Stimulated activated CD8-positive, alpha-beta memory T cell treated with anti-CD3 and anti-CD28 coated beads, Interleukin-7, amount 100 ng/mL, for 4 hours (primary cell): ENCODE measurements at places on chromosomes 16 and 17.

DNA sequence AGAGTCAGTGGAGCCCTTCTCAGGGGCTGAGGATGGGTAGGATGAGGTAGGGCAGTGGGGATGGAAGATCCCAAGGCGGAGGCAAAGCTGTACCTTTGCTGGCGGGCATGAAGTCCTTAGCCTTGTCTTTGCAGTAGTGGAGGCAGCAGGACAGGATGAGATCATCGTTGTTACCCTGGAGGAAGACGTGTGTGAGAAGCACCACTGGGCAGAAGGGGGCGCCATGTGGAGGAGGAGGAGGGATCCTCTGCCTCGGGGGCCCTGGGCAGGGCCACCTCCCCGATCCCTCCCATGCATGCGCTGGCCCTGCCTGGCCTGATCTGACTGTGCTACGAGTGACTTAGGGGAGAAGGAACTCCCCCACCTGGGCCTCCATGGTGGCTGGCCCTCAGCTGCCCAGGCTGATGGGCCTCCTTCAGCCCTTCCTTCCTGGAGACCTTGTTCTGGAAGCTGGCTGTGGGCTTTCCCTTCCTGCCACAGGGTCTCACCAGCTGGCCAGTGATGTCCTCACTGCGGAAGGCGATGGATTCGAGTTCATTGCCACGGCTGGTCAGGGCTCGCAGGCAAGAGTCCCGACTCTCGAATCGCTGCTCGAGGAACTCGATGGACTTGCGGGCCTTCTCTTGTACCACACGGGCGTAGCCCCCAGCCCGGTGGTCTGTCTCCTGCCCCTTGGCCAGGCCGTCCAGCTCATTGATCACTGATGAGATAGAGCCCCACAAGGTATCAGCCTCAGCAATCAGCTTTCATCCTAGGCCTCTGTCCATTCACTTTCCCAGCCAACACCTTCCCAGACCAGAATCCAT, 10.3 kb downstream of the HIC1 start:
- DNase-seq: no peak

DNA sequence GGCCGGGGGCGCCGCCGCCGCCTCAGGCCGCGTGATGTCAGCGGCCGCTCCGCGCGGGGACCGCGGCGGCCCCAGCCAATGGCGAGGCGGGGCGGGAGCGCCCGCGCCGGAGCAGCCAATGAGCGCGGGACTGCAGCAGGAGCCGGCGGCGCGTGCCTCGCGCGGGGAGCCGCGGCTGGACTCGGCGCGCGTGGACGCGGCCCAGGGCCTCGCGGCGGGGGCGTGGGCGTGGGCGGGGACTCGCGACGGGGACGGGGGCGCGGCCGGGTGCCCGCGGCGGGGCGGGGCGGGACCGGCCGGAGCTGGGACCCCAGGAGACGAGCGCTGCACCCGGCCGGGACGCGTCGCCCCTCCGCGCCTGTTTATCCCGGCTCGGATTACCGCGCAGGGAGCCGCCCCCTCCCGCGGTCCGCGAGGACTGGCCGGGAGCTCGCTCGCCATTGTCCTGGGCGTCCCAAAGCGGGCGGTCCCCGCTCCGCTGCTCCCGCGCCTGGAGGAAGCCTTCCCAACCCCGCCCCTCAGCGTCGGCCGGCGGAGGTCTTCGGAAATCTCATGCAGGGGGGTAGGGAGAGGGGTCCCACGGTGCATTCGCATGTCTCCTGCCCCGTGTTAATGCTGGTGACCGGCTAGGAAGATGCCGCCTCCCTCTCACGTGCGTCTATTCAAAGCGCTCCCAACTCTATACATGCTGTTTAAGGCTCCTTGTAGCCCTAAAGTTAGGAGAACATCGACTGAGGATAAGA, at the start of gene RNF157:
Gene RNF157 (minus strand): TSS at position 33 of the 743 bp plus-strand sequence. CDS start 253 bp downstream, outside the sequence.
- peak; percentile 65 for DNase-seq

- no peak for DNase-seq
These were observed 64.9 kb downstream of the TEX14 start for GRCh38 chr17:58626905-58627304.

DNA sequence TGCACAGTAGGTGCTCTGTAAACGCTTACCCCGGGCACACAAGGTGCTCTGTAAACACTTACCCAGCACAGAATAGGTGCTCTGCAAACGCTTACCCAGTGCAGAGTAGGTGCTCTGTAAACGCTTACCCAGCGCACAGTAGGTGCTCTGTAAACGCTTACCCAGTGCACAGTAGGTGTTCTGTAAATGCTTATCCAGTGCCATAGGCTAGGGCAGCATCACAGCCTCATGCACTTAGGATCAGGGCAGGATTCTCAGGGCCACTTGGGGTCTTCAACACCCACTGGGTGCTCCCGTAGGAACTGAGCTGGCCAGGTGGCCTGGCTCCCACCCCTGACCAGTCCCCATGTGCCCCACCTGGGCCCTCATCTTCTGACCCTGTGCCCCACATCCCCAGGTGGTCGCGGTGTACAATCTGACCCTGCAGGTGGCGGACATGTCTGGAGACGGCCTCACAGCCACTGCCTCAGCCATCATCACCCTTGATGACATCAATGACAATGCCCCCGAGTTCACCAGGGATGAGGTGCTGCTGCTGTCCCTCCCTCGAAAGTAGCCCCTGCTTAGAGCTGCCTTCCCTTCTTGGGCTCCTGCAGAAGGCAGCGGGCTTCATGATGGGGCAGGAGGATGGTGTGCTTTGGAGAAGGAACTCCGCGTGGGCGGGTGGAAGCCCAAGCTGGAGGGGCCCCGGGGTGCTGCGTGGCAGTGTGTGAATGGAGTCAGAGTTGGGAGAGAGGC, 13.1 kb downstream of the SLC22A31 start:
- no peak for DNase-seq

GRCh38 chr17:61351745-61352407, 47.8 kb upstream of the TBX2 start:
- no peak for DNase-seq

GRCh38 chr16:53664724-53665345, 38.8 kb downstream of the RPGRIP1L start:
- DNase-seq: no peak

GRCh38 chr16:70158261-70158939, 15.2 kb upstream of the CLEC18C start:
- DNase-seq: no peak

DNA sequence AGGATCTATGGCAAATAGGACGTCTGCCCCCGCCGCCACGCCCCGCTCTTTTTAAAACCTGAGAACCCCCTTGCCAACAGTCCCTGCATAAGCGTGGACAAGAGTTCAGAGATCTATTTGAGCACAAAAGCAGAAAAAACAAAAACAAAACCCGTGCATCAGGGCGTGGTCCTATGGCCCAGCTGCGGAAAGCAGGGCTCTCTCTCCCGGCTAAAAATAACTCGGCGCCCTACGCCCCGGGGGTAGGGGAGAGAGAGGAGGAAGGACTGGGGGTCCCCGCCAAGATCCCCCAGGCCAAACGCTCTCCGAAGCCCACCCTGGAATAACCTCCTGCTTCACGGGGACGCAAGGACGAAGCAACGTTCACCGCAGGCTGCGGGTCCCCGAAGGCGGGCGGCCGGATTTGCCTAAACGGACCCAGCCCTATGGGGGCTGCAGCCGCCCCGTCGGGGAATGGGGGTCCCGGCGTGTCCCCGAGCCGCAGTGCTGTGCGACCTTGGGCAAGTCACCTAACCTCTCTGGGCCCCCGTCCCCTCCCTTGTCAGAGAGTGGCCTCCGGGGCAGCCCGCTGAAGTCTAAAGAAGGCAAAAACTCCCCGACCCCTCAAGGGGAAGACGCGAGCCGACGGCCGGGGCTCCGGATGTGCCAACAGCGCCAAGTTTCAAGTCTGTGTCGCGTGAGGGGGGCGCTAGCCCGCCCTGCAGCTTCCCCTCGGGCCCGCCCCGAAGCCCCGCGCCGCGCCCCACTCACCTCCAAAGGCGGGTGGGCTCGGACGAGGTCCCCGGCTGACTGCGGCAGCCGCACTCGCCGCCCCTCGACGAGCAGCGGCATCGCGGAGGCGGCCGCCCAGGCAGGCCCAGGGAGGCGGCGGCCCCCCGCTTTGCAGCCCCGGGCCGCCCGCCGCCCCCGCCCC, 477 bp downstream of the NTAN1 start:
- peak; percentile 28 for DNase-seq

DNA sequence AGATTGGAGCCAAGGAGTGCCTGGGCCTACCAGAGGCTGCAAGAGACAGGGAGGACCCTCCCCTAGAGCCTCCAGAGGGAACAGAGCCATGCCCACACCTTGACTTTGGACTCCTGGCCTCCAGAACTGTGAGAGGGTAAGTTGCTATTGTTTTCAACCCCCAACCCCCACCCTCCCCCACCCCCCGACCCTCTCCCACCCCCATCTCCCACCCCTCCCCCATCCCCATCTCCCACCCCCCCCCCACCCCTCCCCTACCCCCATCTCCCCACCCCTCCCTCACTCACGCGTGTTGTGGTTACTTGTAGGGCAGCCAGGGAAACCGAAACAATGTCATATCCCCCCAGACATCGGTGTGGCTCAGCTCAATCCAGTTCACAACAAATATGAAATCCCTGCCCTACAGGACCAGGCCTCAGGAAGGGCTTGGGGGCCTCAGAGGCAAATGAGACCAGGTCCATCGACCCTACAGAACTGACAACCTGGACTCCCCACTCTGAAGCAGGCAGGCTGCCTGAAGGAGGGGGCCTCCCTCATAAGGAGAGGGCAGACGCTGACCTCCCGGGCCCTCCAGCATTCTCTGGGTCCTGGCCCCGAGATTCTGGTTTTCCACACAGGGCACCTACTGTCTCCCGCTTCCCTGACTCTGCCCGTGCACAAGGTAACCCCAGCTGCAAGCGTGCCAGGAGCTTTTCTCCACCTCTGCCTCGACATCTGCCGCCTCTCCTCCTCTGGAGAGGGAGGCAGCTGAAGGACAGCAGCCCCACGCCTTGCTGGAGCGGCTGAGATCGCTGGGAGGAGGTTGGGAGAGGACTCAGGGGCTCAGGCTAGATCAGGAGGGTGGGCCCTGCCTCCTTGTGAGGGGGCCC, 3.0 kb upstream of the ZCCHC14 start:
- DNase-seq: no peak

DNA sequence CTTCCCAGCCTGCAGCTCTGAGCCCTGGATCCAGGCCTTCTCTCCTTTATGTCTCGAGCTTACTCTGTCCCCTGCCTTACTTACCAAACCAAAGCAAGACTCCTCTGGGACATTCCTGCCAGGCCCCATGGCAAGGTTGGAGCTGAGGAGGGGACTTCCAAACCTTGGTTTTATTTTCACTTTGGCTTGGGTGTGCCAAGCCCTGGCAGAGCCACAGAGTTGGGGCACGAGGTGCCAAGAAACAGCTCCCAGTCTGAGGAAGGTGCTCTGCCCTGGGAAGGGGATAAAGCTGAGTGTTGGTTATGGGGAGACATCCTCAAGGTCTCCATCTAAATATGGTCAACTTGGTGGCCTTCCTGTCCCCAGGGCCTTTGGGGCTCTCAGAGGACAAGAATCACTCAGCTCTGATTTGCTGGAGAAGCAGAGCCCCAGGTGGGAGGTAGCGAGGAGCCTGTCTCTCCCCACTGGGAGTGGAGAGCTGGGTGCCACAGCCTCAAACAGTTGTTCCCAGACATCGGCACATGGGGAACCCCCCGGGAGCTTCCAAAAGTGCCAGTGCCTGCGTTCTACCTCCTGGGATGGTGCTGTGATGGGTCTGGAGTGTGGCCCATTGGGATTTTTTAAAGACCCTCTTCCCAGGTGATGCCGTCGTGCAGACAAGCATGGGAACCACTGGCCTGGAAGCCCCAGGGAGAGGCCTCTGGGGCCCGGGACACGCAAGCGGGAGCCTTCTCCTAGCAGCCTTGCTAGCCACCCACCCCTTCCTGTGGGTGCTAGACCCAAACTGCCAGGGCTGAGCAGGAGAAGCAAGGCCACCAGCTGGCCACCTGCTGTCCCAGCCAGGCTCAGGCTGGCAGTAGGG, 10.3 kb downstream of the NLRC5 start:
- no peak for DNase-seq

DNA sequence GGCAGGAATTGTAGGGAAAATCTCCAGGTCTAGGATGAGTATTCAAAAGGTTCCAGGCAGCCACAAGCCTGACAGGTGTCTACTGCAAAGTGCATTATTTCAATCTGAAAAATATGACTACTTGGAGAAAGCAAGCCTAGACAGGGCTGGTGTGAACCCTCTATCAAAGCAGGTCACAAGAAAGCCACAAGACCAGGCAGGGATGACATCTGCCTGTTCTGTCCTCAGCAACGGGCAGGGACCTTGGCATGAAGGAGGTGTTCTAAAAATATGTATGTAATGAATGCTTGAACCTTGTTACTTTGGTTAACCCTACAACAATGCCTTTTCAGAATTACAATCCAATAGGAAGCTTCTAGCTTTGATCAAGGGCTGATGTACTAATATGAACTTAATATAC, 1.2 kb upstream of the COX6A2 start:
- no peak for DNase-seq

- DNase-seq: no peak
These were observed 104.3 kb upstream of the SDK2 start for GRCh38 chr17:73748508-73748907.

GRCh38 chr17:41868568-41868967, 3.3 kb upstream of the KLHL11 start:
- DNase-seq: no peak

DNA sequence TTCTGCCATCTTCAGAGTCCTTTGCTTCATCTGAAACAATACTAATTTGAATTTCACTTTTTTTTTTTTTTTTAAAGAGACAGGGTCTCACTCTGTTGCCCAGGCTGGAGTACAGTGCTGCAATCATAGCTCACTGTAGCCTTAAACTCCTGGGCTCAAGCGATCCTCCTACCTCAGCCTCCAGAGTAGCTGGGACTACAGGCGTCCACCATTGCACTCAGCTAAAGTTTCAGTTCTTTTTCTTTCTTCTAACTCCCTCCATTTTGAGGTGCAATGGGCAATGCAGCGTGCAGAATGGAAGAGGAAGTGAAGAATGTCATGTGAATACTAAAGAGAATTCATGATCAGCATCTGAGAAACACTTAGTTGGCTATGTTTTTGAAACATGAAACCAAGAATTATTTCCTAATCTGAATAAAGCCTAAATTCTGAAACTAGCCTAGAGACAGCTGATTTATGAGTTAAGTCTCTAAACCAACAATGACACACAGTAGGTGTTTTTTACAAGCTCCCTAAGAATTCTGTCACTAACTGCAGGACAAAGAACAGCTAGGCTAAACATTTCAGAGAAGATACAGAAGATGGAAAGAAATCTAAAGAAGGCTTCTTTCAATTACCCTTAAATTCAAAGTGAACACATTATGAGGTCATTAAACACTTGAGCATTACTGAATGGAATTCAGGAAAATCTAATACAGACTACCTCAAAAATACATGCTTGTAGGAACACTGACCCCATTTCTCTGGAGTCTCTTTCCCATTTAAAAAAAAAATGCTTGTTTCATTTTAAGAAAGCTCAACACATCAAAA, 21.0 kb downstream of the SNN start:
- no peak for DNase-seq

DNA sequence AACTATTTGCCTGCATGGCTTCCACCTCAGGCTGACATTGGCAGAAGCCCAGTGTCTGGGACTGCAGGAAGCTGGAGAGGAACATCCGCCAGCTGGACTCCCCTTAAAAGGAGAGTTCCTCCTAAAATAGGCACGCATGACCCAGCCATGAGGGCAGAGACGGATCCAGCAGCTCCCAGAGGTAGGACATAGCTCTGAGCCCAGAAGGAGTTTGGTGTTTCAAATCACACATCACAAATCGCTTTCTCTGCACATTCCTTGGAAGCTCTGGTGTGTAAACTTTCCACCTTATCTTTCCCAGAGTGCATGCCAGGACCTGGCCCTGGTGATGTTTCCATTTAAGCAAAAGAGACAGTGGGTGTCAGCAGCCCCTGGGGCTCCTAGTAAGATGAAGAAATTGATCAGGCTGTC, 231.1 kb upstream of the CDH5 start:
- no peak for DNase-seq

GRCh38 chr17:50957600-50958575, 91.7 kb upstream of the TOB1 start:
- no peak for DNase-seq

- no peak for DNase-seq
These were observed 128.2 kb downstream of the ZNF778 start for GRCh38 chr16:89345642-89346150.
